ENCODE measurements at places on chromosomes 7 and 10.
A peak's percentile ranks its signal among the peaks of the same experiment; 100 is the strongest.

DNA sequence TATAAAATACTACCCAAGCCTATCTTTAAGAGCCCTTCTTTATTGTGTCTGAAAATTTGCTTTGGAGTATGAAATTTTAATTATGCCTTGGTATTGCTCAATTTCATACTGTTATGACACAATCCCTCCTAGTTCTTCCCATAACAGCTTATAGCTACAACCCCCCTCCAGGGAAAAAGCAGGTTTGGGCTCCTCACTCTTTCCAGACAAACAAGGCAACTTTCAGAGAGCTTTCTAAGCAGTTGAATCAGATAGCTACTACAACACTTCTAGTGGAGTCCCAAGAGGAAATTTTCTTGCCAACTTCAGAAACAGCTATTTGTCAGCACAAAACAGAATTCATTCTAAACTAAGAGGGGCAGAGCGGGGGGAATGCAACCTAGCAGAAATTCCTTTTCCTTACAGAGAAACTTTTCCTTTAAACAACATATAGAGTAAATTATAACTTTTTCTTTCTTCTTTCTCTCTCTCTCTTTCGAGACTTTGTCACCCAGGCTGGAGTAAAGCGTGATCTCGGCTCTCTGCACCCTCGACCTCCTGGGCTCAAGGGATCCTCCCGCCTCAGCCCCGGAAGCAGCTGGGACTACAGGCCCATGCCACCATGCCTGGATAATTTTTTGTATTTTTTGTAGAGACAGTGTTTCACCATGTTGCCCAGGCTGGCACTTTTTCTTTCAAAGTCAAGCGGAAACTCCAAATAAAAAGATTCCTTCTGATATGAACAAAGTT, 26.0 kb upstream of the JMJD1C start:
- DNase-seq: no peak

- DNase-seq: peak; percentile 35
Measured at GRCh38 chr7:74587435-74588126, 69.9 kb upstream of the GTF2I start.

DNA sequence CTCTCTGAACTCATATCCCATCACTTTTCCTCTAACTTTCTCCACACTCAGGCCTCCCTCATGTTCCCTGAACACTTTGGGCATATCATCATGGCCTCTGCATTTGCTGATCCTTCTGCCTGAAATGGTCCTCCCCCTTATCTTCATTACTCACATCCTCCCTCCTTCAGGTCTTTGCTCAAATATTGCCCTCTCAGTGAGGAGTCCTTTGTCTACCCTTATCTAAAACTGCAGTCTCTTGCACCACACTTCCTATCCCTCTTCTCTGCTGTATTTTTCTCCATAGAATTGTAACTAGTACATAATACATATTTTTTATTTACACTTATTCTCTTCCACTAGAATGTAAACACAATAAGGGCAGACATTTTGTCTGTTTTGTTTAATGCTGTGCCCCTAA, 41.7 kb downstream of the DNAJC1 start:
- no peak for DNase-seq

DNA sequence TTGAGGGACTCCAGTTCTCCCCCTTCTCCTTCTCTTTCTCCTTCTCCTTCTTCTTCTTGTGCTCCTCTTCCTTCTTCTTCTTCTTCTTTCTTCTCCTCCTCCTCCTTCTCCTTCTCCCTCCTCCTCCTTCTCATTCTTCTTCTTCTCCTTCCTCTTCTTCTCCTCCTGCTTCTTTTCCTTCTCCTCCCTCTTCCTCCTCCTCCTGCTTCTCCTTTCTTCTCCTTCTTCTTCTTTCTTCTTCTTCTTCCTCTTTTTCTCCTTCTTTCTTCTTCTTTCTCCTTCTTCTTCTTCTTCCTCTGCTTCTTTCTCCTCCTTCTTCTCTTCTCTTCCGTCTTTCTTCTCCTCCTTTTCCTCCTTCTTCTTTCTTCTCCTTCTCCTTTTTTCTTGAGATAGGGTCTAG, 25.6 kb upstream of the LIMK1 start:
- DNase-seq: no peak

DNA sequence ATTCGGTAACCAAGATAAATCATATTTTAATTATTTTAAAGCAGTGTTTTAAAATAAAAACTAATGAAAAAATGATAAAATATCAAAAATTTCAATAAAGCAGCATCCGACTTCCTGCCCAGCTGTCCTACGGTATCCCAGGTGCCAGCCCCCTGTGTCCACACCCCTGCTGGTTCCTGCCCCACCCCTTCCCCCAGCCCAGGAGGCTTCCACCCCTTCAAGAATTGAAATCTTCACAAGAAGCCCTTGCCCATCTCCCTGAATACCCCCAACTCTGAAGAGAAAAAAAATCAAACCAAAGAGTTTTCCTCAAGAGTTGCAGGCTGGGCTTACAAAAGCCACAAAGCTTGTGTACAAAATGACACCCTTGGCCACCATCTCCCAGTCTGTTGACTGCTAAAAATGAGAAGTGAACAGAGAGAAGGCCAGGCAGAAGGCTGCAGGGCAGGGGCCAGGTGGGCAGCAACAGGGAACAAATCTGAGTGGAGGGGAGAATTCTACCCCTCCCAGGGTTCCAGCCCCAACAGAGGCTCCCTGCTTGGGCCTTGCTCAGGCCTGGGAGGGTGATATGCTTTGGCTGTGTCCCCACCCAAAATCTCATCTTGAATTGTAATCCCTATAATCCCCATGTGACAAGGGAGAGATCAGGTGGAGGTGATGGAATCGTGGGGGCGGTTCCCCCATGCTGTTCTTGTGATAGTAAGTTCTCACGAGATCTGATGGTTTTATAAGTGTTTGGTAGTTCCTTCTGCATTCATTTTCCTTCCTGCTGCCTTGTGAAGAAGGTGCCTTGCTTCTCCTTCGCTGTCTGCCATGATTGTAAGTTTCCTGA, 14.5 kb downstream of the GPRIN2 start:
- no peak for DNase-seq

DNA sequence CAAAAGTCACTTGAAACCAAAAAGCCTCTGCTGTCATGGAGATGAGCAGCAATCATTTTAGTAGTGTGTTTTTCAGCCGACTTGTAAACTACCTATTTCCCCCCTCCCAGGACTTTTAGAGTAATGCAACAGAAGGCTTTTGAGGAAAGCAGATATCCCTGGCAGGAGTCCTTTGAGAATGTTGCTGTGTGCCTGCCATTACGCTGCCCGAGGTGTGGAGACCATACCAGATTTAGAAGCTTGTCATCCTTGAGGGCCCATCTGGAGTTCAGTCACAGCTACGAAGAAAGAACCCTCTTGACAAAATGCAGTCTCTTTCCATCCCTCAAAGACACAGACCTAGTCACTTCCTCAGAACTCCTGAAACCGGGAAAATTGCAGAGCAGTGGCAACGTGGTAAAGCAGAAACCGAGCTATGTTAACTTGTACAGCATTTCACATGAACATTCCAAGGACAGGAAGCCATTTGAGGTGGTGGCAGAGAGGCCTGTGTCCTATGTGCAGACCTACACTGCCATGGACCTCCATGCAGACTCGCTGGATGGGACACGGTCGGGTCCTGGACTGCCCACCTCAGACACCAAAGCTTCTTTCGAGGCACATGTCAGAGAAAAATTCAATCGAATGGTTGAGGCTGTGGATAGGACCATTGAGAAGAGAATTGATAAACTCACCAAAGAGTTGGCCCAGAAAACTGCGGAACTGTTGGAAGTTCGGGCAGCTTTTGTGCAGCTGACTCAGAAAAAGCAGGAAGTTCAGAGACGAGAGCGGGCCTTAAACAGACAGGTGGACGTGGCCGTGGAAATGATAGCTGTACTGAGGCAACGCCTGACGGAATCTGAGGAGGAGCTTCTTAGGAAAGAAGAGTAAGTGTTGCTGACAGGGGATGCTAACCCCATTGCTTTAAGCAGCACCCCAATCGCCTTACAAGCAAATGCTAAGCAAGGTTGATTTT, 2.2 kb downstream of the ZNF365 start:
- no peak for DNase-seq

GRCh38 chr10:6619660-6620059, 39.6 kb upstream of the PRKCQ start:
- no peak for DNase-seq

GRCh38 chr7:94620703-94621118, 35.2 kb downstream of the SGCE start:
- DNase-seq: no peak

DNA sequence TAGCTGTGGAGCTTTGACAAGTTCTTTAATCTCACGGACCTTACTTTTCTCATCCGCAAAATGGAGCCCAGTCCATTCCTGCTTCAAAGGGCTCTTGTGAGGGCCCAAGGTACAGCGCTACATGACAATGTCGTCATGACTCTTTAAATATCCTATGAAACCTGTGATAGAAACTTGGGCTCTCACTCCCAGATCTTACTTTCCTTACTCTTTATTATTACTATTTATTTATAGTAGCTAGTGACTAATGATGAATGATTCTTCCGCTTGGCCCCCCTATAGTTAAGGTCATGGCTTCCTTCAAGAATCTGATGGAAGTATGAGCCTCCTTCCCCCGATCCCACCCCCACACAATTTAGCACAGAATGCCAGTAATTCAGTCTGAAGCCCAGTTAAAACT, 41.9 kb downstream of the RBM20 start:
- no peak for DNase-seq

DNA sequence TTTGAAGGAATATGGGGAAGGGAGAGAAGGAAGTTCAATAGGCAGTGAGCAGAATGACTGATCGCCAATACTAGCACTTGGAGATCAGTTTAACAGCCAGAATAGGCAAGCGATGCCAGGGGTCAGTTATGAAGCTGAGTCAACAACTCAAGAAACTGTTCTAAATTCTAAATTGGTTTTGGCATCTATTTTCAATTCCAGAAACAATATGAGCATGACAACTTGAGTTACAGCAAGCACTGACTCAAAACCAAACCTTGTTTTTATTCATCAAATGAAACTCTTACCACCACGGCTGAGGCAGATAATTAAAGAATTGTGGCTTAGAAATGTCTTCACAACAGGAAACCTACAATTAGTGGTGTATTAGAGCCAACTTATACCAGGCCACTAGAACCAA, 180.5 kb upstream of the ASAH2 start:
- no peak for DNase-seq

- no peak for DNase-seq
Measured at GRCh38 chr10:3868271-3868664, 83.3 kb upstream of the KLF6 start.

DNA sequence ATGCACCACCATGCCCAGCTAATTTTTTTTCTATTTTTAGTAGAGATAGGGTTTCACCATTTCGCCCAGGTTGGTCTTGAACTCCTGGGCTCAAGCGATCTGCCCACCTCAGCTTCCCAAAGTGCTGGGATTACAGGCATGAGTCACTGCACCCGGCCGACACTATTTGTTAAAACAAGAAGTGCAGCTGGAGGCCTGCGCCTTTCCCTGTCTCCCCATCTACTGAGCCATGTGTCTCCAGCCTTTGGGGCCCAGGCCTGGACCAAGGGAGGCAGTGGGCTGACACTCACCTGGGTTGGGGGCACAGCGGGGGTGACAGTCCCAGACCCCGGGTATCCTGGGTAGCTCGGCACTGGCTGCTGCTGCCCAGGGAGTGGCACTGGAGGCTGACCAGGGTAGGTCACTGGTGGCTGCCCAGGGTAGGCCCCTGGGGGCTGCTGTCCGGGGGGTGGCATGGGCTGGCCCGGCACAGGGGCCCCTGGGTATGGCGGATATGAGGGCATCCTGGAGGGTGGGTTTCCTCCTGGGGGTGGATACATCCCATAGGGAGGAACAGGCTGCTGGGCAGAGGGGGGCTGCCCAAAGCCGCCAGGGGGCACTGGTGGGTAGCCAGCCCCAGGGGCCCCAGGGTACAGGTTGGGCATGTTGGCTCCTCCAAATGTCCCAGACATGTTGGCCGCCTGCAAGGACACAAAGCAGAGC, 36.3 kb downstream of the PLAC9 start:
- no peak for DNase-seq

- no peak for DNase-seq
Measured at GRCh38 chr10:34666008-34666704, 148.9 kb downstream of the PARD3 start.

DNA sequence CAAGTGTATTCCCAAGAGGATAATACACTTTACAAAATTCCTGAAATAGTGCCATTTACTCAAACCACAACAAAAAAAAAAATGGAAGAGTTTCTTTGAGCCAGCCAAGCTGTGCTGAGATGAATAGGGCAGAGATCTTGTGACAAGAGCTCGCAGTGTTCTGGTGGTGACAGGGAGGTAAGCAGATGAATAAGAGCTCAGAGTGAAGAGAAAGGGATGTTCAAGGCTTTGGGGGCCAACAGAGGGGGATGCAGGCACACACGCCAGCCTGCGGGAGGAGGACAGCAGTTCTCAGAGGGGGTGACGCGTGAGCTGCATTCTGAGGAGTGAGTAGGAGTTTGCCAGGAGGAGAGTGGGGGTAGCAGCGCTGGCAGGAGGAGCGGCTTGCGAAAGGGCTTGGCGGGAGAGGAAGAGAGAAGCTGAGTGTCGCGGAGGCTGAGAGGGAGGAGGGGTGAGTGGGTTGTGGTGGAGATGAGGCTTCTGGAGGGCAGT, 194.4 kb upstream of the IMMP2L start:
- no peak for DNase-seq

- DNase-seq: no peak
Measured at GRCh38 chr7:91398341-91398740, 134.1 kb downstream of the FZD1 start.

DNA sequence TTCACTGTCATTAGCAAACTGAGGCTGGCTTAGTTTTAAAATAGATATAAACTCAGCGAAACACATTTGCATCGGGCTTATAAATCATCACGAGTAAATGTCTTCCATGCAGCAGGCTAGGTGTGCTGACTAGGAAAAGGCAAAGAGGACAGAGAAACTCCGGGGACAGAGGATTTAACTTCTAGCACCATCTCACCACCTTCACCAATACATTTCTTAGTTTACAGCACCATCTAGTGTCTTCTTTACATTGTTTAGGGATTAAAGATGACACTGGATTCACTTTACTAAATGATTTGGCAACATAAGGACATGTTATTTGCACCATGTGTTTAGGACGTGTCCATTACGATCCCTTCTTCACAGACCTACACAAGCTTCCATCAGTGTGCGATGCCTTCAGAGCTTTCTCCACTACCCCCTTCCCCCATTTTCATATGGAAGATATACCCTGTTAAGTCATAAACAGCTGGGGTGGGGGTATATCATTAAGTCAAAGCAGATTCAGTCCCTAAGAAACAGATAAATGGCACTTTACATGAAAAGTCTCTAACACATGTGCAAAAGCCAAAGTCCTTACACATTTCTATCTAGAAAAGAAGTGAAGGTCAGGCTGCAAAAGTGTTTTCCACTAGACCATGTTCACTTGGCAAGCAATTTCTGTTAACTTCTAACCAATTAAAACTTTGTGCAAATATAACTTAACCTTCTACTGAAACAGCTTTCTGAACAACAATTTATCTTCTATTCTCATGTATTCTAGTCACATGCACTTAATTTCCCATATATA, 103.3 kb downstream of the GRB10 start:
- DNase-seq: peak; percentile 37

- DNase-seq: no peak
Measured at GRCh38 chr7:7510794-7511193, 24.9 kb downstream of the COL28A1 start.

GRCh38 chr7:152967958-152968357, 208.4 kb downstream of the ACTR3B start:
- DNase-seq: no peak

- no peak for DNase-seq
Measured at GRCh38 chr10:71845410-71846405, 5.3 kb downstream of the PSAP start.

- no peak for DNase-seq
Measured at GRCh38 chr7:990352-990932, 7.5 kb downstream of the CYP2W1 start.

All from NCI-H510A (cell line).